ENCODE measurements at places on chromosomes 1 and 21. TPM values are rescaled to one million over a fixed set of nuclear protein-coding genes. Genes with fewer than 3 reads are reported as not detected.

Gene AGT
- total RNA-seq, result not detected

Gene F13B
- not detected for total RNA-seq

DNA sequence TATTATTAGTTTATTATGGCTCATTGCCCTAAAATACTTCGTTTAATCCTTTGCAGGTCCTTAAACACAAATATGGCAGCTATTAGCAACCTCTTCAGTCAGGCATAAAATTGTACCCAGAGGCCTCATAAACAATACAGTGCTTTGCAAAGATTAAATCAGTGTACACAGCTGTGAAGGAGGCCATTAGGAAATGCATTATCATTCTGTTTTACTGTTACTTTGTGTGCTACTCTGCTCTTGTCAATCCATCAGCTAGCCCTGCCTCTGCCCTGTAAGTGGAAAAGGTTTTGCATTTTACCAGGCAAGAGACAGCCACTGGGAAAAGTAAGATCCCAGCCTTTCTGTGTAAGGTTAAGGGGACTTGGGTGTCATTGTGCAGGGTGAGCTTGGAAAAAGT is 415.7 kb upstream of the DAB1 start:
- no peak for DNase-seq

GRCh38 chr1:218836264-218836663 is 337.4 kb upstream of the LYPLAL1 start:
- no peak for DNase-seq

Gene LDLRAD1
- total RNA-seq, result not detected

Gene CLEC20A
- total RNA-seq, result not detected

- DNase-seq, result no peak
Observed at GRCh38 chr1:150730130-150730721, 9.5 kb upstream of the HORMAD1 start.

DNA sequence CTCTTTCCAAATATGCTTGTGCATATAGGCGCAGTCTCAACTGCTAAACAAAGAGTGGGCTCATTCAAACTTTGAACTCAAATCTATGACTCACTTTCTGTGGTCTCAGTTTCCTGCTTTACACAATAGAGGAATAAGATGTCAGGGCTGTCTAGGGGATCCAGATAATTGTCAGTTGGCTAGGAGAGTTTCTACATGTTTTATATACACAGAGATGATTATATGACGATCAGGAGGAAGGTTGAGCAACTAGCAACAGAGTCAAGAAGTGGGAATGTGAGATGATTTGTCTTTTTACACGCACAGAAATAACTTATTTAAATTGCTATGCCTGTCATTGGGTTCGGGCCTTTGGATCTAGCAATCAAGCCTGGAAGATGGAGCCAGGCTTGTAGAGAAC is 299.4 kb upstream of the LYPLAL1 start:
- DNase-seq, result no peak

GRCh38 chr1:244863491-244864252 is 671 bp downstream of the HNRNPU start:
- DNase-seq, result no peak

Gene GPR52
- total RNA-seq, result 4.3 TPM

Data from activated CD8-positive, alpha-beta memory T cell treated with anti-CD3 and anti-CD28 coated beads, Interleukin-2, amount 10 ng/mL, durations not matched to agents 7 days and 5 days (primary cell).